Activated CD8-positive, alpha-beta memory T cell treated with anti-CD3 and anti-CD28 coated beads, Interleukin-2, amount 10 ng/mL, durations not matched to agents 7 days and 5 days (primary cell): ENCODE measurements at places on chromosomes 4 and X. TPM values are rescaled to one million over a fixed set of nuclear protein-coding genes. Genes with fewer than 3 reads are reported as not detected.

The ZXDB gene
- total RNA-seq, result 5.1 TPM

The GLOD5 gene
- not detected for total RNA-seq

The ENAM gene
- total RNA-seq, result not detected

GRCh38 chrX:131862321-131862720 lies 160.8 kb upstream of the STK26 start:
- DNase-seq, result no peak
